Memory B cell (primary cell): ENCODE measurements at places on chromosomes 5 and 9.

- no peak for DNase-seq
Measured at GRCh38 chr9:137211532-137211931, 6.0 kb downstream of the NDOR1 start.

DNA sequence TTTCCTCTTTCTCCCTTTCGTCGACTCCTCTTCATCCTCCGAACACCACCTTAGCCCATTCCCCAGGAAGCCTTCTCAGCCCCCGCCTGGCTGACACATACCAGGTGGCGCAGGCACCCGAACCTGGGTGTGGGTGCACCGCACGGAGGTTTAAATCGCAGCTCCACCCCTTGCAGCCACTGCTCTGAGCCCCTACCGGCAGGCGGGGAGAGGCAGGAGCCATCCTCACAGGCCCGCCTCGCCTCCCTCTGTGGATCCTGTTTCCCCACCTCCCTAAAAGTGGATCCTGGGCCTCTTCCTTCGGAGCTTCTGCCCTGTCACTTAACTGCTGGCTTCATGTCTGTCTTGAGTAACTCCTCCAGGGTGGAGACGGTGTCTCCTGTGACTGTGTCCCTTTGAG, 110.7 kb downstream of the OLFM1 start:
- DNase-seq = no peak

- no peak for DNase-seq
Measured at GRCh38 chr9:33813712-33814641, 3.0 kb upstream of the UBE2R2 start.

DNA sequence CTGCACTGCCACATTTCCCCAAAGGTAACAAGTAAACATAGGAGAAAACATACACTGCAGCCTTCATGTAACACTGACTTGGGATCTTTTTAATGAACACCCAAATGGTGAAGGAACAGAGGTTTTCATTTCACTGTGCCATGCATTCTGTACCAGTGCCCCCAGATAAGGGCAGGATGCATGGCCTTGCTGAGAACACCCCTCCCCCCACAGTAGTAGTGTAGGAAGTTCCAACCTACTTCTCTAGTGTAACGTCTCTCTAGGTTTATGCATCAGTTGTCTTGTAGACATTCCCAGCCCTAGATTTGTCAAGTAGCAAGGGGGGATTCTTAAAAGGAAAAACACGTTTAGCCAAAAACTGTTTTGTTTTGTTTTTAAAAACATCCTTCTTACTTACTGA, 29.9 kb downstream of the MAP3K1 start:
- DNase-seq = no peak

DNA sequence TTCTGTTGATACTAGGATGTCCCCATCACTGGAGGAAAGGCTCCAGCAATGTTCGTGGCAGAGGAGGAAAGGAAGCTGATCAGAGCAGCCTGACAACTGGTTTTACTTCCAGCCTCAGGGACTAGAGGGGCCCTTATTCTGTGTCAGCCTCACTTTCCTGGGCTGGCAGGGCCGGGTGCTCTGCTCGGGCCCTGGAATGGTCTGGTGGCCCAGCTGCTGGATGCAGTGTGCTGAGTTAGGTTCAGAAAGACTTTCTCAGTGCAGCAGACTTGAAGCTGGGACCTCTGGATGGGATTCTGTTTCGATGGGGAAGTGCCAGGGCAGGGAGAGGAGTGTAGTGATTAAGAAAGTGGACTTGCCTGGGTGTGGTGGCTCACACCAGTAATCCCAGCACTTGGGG, 81.0 kb downstream of the MACROH2A1 start:
- no peak for DNase-seq

GRCh38 chr5:6686915-6687409, 26.3 kb upstream of the TENT4A start:
- no peak for DNase-seq

GRCh38 chr5:151570512-151571269, 20.4 kb downstream of the FAT2 start:
- DNase-seq = no peak
